ENCODE measurements at places on chromosomes 5 and 9.

DNA sequence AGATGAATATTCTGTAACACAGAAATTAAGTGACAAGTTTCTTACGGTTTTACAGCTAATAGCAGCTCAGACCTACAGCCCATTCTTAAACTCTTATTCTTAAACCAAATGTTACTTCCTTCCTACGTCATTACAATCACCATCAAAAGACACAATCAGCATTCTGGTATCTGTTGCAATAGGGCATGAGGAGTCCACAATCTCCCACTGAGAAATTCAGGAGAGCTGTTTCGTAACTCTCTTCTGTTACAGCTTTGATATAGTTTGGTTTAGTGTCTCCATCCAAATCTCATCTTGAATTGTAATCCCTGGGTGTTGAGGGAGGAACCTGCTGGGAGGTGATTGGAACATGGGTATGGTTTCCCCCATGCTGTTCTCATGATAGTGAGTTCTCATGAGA, 163.4 kb downstream of the GAS1 start:
- DNase-seq: no peak

- no peak for DNase-seq
Observed at GRCh38 chr5:160324886-160325285, 12.5 kb upstream of the CCNJL start.

DNA sequence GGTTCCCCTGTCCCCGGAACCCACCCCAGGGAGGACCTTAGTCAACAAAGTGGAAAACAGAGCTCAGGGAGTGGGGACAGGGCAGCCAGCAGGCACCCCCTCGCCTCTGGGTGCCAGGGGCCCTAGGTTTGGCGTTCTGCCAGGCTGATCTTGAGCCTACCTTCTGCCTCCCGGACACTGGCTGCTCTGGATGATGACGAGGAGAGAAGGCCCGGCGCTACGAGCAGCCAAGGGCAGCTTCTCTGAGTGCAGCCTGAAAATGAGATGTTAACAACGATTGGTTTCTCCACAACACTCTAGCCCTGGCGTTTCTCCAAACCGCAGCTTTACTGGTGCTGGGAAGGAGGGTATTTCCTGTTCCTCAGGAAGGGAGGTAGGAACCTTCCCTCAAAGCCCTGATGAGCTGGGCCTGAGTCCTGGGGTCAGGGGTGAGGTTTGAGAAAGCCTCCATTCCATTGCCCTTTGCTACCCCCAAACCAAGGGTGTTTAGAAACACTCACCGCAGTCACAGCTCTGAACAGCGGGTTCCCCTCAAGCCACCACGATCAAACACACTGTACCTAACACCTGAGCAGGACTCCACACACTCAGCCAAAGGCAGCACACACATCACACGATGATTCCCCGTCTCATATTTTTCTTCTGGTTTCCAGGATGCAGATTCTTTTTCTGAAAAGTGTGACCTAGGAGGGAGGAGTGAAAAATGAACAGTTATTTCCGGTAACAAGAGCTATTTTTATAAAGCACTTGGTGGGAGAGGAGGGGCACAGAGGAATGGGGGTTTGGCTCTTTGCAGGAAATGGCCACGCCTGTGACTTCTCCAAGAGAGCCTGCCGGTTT, at the start of gene STING1:
TSS of gene STING1 (minus strand) at position 709 of the 840 bp plus-strand sequence. CDS start 1,054 bp downstream, outside the sequence.
- DNase-seq: no peak

GRCh38 chr5:143985832-143986515, 174.0 kb downstream of the HMHB1 start:
- no peak for DNase-seq

- no peak for DNase-seq
Observed at GRCh38 chr5:17154211-17154996, 63.0 kb upstream of the BASP1 start.

- no peak for DNase-seq
Observed at GRCh38 chr5:37836592-37837413, 3.0 kb downstream of the GDNF start.

DNA sequence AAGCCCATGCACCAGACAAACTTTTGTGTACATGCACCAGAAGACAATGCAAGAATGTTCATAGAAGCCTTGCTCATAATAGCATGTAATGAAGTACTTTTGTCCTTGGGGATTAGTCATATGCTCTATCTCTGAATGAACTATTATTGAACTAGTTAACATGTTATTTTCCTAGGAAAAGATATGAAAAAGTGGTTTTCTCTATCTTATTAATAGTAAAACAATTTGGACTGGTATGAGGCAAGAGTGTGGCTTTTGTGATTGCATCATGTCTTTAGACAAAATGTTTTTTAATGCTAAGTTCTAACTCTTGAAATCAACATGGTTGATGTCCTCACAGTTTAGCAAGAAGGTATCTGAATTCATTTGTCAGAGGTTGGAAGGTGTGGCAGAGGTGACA, 55.7 kb upstream of the SPDL1 start:
- DNase-seq: no peak

GRCh38 chr5:39093352-39093751, 19.2 kb upstream of the RICTOR start:
- DNase-seq: no peak

- no peak for DNase-seq
Observed at GRCh38 chr5:178152491-178153444, 917 bp downstream of the NHP2 start.

DNA sequence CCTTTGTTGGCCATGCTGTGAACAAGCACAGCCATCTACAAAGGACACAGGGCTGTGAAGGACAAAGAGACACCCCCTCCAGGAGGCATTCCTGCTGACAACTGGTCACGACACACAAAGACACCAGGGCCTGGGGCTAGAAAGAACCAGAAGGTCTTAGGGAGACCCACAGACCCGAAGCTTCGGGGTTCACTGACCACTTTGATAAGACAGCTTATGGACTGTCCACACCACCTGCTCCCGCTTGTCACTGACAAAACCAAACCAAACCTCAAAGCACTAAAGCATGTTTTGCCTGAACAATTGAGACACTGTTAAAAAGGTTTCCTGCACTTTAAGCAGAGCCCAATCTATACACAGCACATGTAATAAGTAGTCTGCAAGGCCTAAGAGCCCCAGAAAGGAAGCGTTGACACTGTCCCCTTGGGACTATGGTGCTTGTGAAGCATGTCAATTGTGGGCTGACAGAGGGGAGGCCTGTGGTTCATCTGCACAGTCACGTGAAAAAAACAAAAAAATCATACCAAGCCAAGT, 185.0 kb downstream of the GAPVD1 start:
- DNase-seq: no peak

GRCh38 chr5:119390404-119390803, 34.6 kb downstream of the TNFAIP8 start:
- DNase-seq: no peak

DNA sequence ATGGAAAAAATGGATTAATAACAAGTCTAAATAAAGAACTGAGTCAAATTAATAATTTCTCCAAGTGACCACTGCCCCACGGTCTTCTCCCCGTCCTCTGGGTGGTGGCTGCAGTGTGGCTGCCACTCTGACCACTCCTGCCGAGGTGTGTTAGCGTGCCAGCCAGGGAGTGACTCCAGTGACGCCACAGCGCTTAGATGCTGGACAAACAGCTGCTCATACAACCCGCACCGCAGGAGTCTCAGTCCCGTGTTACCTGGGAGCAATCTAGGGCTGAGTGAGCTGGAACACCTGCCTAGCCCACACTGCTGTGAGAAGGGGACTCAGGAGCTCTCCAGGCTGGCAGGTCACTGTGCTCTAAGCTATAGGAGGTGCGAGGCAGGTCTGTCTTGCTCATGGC, 10.2 kb downstream of the MAPK9 start:
- DNase-seq: no peak

DNA sequence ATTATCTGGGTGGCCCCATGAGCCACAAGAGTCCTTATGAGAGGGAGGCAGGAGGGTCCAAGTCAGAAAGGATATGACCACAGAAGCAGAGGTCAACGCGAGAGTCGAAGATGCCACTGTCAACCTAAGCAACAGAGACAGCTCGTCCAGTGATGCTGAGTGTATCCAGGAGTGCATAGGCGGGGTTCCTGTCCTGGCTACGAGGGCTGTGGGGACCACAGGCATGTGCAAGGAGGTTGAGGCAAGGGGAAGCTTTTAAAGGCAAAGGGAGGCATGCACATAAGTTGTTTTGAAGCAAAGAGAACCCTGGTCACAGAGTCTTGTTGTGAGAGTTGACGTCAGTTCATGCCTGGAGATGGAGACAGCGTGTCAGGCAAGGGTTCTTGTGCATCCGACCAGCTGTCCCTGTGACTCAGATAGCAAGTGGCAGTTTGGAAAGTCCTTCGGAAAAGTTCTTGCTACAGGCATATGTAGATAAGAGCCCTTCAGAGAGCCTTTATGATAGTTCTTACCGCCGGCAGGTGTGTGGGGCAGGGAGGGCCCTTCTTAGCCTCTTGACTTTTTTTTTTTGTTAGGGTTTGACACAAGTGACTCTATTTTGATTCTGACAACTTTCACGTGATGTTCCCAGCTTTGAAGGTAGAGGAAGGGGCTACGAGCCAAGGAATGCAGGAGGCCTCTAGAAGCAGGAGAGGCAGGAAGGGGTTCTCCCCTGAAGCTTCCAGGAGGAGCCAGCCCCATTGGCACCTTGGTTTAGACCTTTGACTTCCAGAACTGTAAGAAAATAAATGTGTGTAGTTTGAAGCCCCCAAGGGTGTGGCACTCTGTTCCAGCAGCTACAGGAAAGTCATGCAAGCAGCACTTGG, 66.0 kb upstream of the FCN1 start:
- no peak for DNase-seq

- DNase-seq: no peak
Observed at GRCh38 chr5:33806738-33807442, 84.9 kb downstream of the ADAMTS12 start.

GRCh38 chr5:171840066-171840465, 54.4 kb downstream of the SMIM23 start:
- no peak for DNase-seq

DNA sequence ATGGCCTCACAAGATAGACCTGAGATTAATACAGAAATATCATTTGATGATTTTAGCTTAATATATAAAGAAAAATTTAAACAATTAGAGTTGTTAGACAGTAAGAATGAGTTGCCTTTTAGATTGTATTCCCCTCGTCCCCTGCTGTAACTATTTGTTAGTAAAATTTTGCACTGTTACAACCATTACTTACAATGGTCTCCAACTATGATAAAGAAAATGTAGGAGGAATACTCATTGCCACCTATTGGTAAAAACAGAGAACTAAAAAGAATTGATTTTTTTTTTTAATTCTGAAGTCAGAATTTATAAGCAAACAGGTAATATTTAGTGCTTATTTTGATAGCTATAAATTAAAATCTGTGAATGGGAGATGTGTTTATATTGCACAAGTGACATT, 937.6 kb downstream of the TLE4 start:
- no peak for DNase-seq

- no peak for DNase-seq
Observed at GRCh38 chr9:21524099-21524830, 42.2 kb upstream of the IFNE start.

- no peak for DNase-seq
Observed at GRCh38 chr9:124490004-124490403, 17.2 kb downstream of the NR5A1 start.

DNA sequence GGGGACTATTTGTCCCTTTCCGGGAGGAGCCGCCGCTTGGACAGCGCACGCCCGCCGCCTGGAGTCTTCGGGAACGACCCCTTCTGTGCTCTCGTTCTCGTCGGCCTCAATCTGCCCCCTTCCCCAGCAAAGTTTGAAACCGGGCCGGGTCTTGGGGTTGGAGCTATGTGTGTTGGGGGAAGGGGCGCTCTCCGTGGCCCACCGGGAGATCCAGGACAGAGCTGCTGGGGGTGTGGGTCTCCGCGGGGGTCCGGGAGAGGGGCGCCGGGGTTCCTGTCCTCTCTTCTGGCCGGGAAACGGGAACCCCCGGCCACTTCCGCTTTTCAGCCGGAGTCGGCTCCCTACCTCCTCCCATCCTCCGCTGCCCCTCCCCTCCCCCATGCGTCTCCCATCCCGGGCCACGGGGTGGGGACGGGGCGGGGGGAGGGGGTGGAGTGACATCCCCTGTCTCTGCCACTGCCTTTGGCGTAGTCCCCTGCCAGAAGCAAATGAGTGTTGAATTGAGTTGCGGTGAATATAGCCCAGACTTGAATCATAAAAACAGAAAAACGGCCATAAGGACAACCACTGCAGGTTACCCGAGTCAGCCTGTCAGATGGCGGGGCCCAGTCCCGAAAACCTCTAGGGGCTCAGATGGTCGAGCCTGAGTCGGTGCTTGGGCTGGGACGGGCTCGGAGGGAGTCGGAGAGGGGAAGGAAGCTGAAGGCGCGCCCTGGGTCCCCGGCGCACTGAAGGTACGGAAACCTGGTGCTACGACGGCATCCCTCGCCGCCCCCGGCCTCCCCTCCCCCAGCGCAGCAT, 1.1 kb downstream of the CPLX2 start:
- DNase-seq: no peak

- DNase-seq: no peak
Observed at GRCh38 chr5:141825791-141826560, 52.2 kb downstream of the PCDH1 start.

GRCh38 chr5:65261499-65261898, 220.2 kb downstream of the ADAMTS6 start:
- no peak for DNase-seq

- no peak for DNase-seq
Observed at GRCh38 chr9:551986-552929, 289.2 kb upstream of the DMRT1 start.

GRCh38 chr9:106964329-106964728, 101.4 kb downstream of the ZNF462 start:
- DNase-seq: no peak

GRCh38 chr9:6444128-6444527, 31.1 kb downstream of the UHRF2 start:
- no peak for DNase-seq

GRCh38 chr5:33470544-33470943, 29.8 kb downstream of the TARS1 start:
- DNase-seq: no peak

DNA sequence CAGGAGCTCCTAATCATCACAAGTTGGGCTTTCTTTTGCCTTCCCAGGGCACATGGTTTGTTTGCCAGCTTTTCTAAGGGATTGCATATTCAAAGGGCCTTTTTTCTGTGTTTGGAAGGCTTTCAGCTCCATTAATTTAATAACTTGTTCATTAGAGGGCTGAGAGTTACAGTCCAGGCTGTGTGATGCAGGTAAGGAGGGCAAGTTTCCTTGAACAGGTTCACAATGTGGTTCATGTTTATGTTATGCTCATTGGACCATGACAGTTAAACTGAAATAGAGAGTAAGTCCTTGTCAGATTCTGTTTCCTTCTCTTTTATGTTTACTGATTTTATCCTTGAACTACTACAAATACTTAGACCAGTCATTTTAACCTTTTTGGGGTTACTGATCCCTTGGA, 174.4 kb downstream of the MARCHF11 start:
- DNase-seq: no peak

GRCh38 chr9:117750401-117750800, 46.2 kb downstream of the TLR4 start:
- no peak for DNase-seq

GRCh38 chr9:136960212-136960937, 8.3 kb downstream of the LCN12 start:
- no peak for DNase-seq

DNA sequence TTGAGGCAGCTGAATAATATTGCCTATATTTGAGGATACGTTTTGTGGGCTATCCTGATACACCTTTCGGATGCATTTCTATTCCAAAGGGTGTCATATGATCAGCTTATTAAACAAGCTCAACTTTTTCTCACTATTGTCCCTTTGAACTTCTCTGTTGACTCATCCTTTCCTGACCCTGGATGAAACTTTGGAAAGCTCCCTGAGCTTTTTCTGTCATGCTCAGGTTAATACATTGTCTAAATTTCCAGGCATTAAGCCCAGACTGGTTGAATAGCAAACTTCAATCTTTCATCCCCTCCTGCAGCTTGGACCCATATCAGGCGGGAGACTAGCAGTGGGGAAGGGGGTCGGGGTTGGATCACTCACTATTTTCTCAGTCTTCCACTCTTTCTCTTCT, 104.9 kb upstream of the PTPN3 start:
- no peak for DNase-seq
